GM04504 (cell line): ENCODE measurements at places on chromosomes 7 and 10.

DNA sequence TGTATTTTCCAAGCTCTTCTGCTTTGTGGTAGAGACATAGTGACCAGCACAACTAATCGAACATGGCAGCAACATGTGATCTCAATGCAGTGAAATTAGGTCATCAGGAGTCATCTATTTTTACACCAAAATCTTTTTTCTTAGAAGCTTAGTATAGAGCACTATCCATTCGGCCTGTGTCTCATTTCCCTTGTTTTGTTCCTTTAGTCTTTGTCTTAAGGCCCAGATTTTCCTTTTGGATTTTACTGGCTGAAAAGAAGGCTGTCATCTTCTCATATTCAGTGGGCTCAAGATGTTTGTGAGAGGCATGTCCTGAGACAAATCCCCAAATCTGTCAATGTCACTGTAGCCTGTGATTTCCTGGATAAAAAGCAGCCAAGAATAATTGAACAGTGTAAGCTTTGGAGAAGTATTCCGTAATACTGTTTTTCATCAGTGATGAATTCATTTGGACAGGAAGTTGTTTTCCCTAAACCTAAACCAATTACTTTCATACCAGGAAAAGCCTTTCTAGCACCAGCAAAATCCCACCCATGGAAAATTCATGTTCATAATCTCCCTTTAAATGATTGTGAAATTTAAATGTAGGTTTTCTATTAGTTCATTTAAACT, 55.2 kb downstream of the MAGI2 start:
- DNase-seq = no peak

DNA sequence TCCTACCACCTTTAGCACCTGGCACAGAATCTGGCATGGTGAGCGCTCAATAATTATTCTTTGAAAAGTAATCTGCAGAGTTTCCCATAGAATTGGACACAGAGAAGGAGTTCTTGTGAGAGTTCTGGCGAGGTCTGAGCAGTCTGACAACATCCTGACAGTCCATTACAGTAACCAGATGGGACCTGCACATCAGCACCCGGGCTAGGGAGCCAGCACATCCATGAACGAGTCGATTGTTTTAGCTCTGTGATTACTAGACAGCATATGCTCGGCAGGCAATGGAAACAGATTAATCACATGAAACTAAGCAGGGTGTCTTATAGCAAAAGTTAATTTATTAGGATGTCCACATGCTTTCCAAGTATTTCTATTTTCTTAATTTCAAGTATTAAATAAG, 96.7 kb downstream of the SEMA3D start:
- no peak for DNase-seq

DNA sequence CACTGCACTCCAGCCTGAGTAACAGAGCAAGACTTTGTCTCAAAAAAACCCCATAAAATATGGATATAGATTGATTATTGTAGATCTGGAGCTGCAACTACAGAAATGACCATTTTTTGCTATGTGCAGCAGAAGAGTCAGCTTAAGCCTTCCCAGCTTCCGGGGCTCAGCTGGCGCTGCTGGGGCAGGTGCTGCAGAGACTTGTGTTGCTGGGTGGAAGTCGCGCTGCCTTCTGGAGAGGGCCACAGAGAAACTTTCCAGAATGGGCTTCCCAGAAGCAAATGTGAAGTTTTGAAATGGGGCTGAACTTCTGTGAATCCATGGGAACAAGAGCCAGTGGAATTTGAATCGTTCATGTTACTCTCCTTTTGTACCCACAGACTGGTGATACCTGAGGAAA, 37.3 kb upstream of the RSBN1L start:
- no peak for DNase-seq

- DNase-seq = no peak
Measured at GRCh38 chr10:13560597-13560996, 26.2 kb upstream of the PRPF18 start.

DNA sequence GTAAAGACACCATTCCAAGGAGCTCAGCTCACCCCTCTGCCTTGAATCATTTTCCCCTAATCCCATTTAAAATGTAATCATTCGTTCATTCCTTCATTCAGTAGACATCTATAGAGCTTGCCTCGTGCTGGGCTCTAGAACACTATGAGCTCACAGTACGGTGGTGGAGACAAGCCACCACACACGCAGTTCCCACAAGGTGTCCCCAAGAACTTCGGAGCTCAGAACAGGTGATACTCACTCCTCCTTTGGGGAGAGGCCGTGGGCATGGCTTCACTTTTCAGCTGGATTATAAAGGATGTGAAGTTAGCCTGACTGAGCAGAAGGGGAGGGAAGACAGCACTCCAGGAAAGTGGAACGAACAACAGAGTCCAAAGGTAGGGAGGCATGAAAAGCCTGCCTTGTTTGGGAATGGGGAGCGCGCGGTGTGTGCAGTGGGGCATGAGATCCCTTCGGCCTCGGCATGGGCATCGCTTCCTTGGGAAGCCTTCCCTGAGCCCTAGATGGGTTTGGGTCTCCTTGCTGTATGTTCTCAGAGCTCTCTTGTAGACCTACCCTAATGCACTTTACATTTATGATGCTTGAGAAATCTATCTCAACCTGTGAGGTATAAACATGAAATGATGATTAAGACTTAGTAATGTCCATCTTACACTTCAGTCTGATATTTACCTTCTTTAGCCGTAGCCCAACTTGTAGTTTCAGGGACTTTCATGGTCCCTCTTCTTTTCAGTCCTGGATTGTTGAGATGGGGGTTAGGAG, 809 bp upstream of the OGA start:
- no peak for DNase-seq

DNA sequence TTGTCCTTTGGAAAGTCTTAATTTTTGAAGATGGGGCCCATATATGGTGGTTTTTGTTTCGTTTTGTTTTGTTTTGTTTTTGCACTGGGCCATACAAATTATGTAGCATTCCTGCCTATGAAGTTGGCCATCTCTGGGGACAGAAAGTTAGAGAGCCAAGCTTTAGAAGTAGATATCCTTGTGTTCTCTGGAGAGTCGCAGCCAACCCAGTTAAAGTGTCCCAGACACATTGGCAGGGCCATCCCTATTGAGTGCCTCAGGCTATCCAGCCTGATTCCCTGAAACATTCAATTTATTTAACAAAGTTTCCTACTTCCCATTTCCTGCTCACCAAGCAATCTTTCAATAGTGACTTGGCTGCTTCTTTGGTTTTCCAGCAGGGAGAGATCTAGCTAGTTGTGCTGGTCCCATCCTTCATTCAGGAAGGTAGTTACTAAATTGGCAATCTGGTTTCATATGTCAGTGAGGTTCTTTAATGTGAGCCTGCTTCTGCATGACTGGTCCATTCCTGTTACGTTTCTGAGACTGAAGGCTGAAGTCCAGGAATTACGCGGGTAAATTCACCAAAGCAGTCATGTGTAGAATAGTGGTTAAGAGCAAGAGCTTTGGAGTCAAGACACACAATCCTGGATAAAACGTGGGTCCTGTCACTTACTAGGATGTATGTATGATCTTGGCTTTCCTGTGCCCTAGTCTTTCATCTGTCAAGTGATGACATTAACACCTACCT, 49.3 kb upstream of the HBP1 start:
- DNase-seq = no peak

DNA sequence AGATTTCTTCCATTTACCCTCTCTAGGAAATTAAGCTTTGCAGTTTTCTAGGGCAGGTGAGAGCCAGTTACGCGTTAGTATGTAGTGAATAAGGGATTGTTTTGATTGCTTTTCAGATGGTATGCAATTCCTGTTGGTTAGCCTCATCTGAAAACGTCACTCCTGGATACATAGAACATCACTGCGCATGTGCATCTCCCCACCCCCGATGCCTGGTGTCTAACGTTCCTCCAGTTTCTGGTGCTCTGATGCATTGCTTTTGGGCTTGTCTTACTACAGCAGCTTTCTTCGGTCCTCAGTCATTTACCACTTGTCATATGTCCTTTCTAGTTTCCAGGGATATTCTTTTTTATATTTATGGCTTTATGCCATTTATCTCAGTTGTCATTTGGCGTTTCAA, 22.5 kb downstream of the MLLT10 start:
- DNase-seq = no peak

DNA sequence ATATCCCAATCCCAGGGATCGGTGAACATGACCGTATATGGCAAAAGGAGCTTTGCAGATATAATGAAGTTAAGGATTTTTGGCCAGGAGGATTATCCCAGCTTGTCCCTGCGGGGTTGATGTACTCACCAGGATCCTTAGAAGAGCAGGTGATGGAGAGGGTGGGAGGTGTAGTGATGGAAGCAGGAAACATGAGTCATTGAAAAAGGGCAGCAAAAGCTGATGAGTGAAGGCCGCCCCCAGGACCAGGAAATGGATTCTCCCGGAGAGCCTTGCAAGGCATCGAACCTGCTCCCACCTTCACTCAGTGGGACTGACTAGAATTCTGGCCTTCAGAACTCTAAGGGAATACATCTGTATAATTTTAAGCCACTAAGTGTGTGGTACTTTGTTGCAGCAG, 5.2 kb upstream of the NUPR2 start:
- no peak for DNase-seq

DNA sequence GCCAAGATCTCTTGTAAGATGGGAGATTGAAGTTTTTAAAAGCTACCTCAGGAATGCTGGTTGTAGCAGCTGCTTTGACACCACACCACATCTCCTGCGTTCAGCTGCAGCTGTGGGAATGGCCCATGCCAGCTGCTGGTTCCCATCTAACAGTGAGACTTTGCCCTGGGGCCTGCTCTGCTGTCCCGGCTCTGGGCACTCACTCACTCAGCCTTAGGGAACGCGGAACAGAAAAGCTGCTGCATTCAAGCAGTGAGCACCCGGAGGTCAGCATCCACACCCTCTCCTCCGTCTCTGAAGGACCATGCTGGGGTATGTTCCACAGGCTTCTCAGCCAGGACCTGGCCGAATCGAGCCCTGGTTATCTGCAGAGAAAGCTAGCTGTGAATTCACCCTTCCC, 197.1 kb upstream of the CXCL12 start:
- no peak for DNase-seq

DNA sequence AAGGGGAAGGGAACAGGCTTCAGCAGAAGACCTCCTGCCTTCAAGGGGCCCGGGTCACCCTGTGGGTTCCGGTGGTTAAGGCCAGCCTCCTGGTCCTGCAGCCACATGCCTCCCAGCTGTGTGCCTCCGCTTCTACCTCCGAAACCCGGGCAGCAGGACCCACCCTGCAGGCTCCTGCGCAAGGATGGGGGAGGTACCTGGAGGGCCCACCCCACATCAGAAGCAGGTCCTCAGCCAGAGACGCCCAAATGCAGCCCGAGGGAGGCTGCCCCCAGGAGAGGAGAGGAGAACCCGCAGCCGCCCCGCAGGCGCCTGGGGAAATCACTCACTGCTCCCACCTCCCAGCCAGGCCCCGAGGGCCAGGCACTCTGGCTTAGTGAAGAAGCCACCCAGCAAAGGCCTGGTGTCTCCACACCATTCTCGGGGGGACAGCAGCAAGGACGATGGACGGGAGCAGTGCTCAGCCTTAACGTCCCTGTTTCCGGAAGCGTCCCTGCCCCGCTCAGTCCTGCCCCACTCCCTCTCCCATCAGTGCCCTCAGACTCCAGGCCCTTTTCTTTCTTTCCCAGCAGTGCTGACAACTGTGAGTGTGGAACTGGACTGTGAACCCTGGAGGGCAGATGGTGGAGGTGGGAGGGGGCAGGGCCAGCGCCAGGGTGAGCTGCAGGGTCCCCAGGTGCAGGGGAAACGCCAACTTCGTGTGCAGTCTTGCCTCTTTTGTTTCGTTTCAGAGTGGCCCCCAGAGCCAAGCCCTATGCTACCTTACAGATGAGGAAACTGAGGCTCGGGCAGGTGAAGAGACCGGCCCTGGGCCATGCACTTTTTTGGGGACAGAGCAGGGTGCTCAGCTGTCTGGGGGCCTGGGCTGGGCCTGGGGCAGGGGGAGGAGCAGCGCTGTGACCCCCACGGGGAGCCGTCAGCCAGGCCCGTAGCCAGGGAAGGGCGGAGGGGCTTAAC, 138.0 kb downstream of the FAM53B start:
- DNase-seq = no peak

- no peak for DNase-seq
Measured at GRCh38 chr10:121595351-121595805, 2.9 kb downstream of the FGFR2 start.

- no peak for DNase-seq
Measured at GRCh38 chr10:131621784-131622624, 278.8 kb upstream of the PPP2R2D start.

DNA sequence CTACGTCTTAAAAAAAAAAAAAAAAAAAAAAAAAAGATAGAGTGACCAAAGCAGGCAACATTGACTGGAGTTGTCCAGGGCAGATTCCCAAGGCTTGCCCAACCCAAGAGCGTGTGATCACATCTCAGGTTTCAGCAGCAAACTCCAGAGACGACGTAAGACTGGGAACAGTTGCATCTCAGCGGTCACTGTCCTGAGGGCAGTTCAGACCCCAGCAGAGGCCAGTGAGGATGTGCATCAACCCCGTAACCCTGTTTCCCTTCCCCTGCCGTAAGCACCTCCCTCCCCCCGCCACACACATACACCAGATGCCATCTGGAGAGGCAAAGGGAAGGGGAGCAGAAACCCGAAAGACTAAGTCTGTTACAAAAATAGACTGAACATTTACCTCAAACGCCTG, 19.3 kb upstream of the TOMM7 start:
- DNase-seq = peak; percentile 78

GRCh38 chr7:18289788-18290187, 205.8 kb upstream of the HDAC9 start:
- no peak for DNase-seq

DNA sequence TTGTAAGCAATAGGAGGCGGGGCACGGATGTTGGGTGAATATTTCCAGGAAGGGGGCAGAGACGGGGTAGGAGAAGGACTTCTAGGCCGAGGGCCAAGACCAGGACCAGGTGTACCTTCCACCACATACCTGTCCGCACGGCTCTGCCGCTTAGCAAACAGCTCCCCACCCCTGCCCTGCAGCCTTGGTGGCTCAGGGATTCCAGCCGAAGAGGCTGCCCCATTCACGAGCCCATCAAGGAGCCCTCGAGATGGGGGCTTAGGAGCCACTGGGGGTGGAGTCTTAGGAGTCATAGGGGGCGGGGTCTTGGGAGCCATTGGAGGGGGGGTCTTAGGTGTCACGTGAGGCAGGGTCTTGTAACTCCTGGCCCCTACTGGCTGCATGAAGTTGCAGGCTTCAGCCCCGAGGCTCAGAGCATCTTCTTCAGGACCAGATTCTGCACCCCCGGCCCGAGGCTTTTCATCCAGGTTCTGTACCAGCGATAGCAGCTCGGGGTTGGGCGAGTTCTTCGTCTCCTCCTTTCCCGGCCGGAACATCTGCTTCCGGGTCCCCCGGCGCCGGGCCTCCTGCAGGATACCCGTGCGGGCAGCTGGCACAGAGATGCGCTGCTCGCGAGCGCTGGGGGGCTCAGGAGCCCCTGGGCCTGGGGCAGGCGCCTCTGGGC, 6.1 kb upstream of the MYOZ1 start:
- no peak for DNase-seq

- DNase-seq = no peak
Measured at GRCh38 chr7:121099572-121099971, 111.1 kb downstream of the CPED1 start.

DNA sequence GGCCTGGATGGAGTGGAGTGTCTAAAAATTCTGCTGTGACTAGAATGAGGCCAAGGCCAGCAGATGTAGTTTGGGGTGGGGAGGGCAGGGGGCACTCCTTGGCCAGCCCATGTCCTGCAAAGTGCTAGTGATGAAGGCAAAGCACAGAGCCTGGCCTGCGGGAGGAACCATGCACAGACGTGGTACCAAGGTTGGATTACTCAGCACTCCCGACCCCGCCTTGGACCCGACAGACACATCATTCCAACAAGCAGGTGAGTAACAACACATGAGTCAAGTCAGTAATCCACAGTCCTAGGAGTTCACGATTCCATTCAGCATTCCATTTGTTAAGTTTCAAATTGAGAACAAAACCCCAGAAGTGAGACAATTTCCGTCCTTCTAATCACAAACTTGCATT, 317.3 kb downstream of the TCERG1L start:
- DNase-seq = no peak

GRCh38 chr10:99667108-99667751, 7.9 kb downstream of the ENTPD7 start:
- no peak for DNase-seq
